Suppressor macrophage treated with lipopolysaccharide for 1 hour (primary cell): ENCODE measurements at places on chromosomes 3 and 15.

GRCh38 chr3:123568034-123568433, 16.8 kb downstream of the HACD2 start:
- no peak for DNase-seq

- no peak for DNase-seq
These were observed 10.3 kb downstream of the EID1 start for GRCh38 chr15:48888191-48888590.

GRCh38 chr3:121995161-121996137, 26.6 kb downstream of the ILDR1 start:
- DNase-seq: peak; percentile 87

DNA sequence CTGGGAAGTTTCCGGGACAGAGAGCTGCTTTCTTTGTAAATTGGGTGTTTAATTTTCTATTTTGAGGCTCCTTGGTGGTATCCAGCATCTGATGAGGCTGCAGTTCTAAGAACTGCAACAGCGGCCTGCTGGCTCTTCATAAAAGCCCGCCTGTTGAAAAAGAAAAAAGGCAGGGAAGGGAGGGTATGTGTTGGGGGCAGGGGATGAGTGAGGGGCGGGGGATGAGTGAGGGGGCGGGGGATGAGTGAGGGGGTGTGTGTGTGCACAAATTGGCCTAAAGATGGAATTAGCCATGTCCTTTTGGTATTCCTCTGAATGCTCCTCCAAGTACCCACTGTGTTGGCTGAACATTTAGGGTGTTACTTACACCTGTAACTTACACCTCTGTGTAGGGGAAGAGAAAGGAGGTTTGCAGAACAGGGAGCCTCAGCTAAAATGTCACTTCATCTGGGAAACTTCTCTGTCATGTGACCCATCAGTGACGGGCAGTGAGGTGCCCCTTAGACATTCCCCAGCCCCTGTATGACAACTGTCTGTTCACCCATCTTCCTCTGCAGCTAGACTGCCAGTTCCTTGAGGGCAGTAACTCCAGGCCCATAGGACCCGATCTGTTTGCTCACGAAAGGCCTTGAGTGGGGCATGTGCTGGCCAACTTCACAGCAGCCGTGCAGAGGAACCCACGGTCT, 57.6 kb downstream of the LRIG1 start:
- DNase-seq: no peak

- DNase-seq: peak; percentile 32
These were observed 49.4 kb downstream of the MYZAP start for GRCh38 chr15:57640930-57641682.

GRCh38 chr3:186476044-186476468, 68.1 kb downstream of the CRYGS start:
- DNase-seq: no peak

GRCh38 chr3:157632075-157632474, 128.9 kb upstream of the VEPH1 start:
- no peak for DNase-seq
